ENCODE measurements at places on chromosomes 3 and 15.

GRCh38 chr3:38662544-38662943 lies 13.1 kb upstream of the SCN5A start:
- peak; percentile 62 for DNase-seq

GRCh38 chr3:6165951-6166350 lies 695.0 kb upstream of the GRM7 start:
- DNase-seq: no peak

DNA sequence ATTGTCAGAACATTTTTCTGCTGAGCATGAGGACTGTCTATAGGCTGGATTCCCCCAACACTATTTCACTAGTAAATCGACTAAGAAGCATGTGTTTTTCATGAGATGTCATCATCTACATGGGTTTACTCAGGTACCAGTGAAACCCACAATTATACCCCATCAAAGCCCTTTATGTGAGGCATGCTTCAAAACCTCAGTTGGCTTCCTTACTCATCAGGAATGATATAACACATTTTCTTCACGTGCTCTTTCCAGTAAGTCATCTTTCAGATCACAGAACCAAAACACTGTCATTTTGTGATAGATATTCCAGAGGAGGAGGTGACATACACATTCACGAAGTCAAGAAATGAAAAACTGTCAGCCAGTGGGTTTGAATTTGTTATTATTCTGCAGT lies 116.5 kb downstream of the ANO10 start:
- DNase-seq: peak; percentile 39

- DNase-seq: no peak
These were observed 3.0 kb upstream of the PIAS1 start for GRCh38 chr15:68051109-68051508.

- DNase-seq: peak; percentile 50
These were observed 28.6 kb upstream of the ANKDD1A start for GRCh38 chr15:64883100-64883581.

GRCh38 chr3:182462152-182462551 lies 331.2 kb upstream of the ATP11B start:
- no peak for DNase-seq

DNA sequence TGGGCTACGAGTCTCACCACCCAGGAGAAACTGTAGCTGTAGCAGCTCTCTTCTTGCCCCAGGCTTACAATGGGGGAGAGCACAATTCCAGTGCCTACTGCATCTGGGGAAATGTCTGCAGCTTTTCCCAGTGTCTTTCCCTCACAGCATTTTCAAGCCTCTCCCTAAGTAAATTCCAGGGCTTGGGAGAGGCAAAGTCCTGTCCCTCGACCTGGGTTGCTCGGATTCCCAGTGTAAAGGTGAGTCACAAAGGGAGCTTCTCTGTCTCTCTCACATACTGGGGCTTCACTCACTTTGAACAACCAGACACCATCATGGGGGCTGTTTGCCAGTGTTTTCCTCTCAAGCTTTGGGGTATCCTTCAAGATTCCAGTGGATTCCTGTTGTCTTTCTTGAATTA lies 689.4 kb upstream of the NAALADL2 start:
- no peak for DNase-seq

GRCh38 chr3:69033470-69033869 lies 18.7 kb downstream of the TMF1 start:
- peak; percentile 94 for DNase-seq

DNA sequence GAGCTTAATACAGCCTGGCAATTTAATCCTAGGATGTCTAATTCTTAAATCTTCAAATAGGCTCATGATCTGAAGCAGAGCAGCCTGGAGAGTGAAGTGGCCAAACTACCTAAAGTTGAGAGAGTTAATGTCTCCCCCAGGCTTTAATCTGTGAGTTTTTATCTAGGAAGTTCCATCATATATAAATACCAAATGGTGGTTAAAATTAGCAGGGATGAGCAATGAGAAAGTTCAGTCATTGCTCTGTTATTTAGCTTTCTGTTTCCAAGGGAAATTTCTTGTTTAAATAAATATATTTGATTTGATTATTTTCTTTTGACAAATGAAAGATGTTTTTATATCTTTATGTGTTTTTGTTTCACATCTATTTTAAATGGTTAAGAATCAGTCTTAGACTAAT lies 274.4 kb upstream of the UMPS start:
- DNase-seq: no peak

- DNase-seq: no peak
These were observed 114.0 kb downstream of the LRRC28 start for GRCh38 chr15:99365242-99365641.

All from iris pigment epithelial cell (primary cell).